ENCODE measurements at places on chromosomes 11 and 22.

DNA sequence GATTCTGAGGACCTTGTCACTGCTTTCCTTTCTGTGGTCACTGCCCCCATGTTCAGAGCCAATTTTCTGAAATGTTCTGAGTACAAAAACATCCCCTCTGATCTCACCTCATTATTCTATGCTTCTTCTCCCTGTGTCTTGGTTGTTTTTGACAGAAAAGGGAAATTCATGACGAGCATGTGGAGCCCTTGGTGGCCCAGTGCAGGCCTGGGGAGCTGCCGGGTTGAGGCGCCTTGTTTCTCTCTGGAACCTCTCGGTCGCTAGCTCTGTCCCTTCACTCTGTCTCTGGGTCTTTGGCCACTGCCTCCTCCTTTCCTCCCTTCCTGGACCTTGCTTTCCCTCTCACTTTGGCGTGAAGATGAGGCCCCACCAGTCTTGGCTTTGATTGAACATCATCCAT lies 63.0 kb upstream of the THY1 start:
- no peak for DNase-seq

DNA sequence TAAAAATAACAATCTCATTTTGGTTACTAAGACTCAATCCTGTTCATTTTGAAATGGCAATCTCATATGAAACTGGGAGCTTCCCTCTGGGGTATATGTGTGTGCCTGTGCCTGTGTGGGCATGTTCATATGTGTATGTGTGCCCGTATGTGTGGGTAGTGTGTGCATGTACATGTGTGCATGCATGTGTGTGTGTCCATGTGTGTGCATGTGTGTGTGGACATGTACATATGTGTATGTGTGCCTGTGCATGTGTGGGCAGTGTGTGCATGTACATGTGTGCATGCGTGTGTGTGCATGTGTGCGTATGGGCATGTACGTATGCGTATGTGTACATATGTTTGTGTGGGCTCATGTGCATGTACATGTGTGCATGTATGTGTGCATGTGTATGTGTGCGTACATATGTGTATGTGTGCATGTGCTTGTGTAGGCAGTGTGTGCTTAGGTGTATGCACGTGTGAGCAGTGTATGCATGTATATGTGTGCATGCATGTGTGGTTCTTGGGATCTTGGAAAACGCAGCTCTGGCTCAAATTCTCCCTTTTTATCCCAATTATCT lies 24.5 kb upstream of the CACNG2 start:
- no peak for DNase-seq

- DNase-seq: no peak
These were observed 164.2 kb downstream of the FAM76B start for GRCh38 chr11:95625164-95625900.

DNA sequence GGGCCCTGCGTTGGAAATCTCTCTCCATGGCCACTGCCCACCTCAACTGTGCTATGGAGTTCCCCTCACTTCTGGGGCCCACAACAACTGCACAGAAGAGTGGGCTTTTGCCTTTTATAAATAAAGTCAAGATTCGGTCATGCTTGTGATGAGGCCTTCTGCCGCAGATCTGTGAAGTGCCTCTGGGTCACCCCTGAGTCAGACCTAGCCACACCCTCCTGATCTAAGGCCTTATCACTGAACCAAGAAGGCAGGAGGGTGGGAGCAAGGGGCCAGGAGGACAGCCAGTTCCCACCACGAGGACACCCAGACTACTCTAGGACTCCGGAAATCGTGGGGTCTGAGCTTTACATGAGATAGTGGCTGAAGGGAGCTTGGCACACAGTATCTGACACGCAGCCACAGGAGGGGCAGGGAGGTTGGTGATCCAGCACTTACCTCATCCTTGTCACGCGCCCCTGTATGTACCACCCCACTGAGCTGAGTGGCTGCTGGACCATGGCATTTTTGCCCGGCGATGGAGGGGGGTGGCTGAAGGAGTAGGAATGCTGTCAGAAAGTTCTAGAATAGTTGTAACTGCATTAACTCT lies 115.7 kb downstream of the ABTB2 start:
- DNase-seq: no peak

DNA sequence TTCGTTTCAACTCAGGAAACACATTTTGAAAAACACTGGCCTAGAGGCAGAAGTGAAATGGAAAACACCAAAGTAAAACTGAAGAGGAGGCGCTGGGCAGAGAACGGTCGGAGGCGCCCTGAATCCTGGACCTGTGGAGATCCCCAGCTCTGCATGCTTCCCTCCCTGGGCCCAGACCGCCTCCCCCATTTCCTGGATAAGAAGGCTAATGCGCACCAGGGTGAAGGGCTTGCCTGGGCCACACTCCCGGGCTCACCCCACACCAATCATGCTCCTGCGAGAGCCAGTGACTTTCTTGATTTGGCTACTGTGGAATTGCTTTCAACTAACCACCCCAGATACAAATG lies 167.1 kb downstream of the CRYBB2 start:
- no peak for DNase-seq

DNA sequence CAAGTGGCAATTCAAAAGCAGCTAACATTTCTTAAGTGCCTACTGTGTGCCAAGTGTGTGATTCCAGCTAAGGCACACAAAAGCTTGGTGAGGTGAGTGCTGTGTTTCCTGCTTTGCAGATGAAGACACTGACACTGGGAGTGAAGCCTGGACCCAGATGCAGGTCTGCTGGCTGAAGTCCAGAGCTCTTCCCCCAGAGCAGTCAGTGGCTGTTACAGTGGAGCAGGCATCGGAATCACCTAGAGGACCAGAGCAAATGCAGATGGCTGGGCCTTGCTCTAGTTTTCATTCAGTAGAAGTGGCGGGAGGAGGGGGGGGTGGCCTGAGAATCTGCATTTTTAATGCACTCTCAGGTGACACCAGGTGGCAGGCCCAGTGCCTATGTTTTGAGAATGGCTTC lies 342.3 kb downstream of the CADM1 start:
- no peak for DNase-seq
